Stimulated activated CD8-positive, alpha-beta memory T cell treated with anti-CD3 and anti-CD28 coated beads, Interleukin-4, amount 100 ng/mL, for 1 hour (primary cell): ENCODE measurements at places on chromosomes 7 and 10.

DNA sequence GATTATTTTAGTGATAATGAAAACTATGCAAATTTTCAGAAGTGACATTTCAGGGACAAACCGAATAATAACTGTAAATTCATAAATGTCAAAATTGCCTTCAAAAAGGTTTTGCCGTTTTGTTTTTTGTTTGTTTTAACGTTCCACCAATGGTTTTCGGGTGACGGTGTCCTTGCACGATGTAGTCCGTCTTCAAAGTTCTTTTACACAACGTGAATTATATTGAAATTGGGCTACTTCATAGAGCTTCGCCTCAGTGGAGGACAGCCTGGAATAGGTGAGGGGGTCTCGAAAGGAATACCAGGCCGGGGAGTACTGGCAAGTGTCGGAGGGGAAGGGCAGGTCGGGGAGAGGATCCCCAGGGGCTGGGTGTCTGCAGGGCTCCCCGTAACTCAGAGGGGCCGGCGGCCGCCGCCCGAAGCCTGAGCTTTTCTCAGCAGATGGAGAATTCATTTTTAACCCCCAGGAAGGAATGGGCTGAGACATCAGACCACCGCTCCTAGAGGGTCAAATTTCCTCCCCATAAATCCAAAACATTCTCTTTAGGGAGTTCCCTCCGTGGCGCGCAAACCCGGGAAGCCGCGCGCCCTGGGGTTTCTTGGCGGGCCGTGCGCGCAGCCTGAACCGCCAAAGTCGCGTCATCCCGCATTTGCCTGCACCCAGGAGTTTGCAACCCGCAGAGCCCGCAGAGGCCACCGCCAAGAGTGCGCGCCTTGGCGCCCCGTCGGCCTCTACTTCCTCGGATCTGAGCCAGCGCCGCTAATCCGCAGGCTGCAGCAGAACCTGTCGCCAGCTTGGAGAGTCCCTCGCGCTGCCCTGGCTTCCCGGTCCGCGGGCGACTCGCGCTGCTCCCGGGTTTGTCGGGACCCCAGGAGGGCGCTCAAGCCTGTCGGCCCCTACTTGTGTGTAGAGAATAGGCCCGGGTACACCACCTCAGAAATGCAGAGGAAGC lies 17.3 kb upstream of the EVX1 start:
- no peak for DNase-seq

DNA sequence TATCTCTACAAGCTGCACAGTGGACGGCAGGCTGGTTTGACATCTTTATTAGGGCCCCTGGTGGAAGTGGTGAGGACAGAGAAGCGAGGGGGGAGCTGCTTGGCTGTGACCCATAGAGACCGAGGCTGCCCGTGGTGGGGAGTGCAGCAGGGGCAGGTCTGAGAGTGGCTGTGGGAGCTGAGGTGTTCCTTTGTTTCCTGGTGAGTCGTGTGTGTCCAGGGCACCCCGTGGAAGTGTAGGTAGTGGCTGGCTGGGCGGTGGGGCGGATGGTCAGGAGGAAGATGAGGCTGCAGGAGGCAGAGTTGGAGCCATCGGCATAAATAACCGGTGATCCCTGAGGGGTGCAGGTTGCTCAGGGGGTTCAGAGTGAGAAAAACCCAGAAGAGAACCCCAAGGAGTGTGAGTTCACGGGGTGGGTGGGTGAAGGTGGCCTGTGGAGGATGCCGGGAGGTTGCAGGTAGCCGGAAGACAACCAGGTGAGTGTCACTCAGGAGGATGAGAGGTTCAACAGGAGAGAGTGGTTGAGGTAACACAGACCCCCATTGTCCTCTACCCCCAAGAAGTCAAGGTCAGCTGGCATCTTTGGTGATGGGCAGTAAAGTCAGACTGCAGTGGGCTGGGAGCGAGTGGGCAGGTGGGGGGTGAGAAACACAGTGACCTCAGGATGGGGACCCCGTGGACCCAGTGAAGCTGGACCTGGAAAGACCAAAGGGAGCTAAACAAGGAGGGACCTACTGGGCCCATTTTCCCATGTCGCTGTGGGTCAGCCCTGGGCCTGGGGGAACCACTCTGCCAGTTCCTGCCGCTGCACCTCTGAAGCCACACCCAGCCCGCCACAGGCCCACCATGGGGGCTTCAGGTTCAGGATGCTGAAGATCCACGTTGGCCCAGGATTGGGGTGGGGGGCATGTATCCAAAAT lies 7.8 kb downstream of the ATP6V0E2 start:
- no peak for DNase-seq

DNA sequence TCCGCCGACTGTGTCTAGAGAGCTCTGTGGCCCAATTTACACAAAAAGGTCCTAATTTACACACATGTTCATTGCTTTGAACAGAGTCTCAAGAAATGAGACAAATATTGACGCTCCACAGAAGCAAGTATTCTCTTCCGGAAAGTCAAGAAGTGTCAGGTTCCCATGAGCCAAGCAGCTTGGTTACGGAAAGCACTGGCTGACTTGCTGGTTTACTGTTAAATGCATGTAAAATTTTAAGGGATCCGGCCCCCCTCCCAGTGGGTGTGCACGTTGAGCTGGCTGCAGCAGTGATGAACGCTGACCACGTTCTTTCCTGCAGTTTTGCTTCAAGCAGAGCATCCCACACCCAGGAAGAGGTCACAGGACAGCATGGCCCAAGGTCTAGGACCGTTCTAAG lies 76.8 kb downstream of the DIP2C start:
- no peak for DNase-seq

DNA sequence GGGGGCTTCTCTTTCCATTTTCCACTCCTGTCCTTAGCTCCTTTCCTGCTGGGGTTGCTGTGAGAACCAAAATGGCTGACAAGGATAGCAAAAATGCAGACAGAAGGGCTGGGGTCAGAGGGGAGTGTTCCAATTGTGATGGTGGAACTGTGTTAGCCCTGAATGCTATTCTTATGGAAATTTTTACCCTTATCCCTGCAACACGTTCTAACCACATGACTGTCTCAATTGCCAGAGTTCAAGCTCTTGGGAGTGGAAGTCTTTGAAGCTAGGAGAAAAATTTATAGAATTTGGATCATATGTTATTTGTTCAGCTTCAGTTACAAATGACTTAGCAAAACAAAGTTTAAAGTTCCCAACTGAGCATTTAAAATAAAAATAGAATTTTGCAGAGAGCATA lies 134.1 kb downstream of the ADCYAP1R1 start:
- no peak for DNase-seq

- no peak for DNase-seq
Measured at GRCh38 chr7:11345621-11346020, 371.9 kb downstream of the PHF14 start.

GRCh38 chr10:126969310-126969709 lies 64.1 kb downstream of the DOCK1 start:
- no peak for DNase-seq

DNA sequence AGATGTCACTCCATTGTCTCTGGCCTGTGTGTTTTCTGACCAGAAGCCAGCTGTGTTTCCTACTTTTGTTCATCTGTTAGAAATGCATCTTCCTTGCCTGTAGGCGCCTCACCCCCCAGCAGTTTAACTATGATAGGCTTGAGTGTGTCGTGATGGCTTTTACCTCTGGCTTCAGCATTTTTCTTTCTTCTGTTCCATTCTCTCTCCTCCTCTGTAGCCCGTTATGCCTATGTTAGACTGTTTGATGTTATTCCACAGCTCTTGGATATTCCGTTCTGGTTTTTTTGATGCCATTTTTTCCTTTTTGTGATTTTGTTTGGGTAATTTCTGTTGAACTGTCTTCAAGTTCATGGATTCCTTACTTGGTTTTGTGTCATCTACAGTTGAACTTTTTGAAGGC lies 17.9 kb downstream of the MMP21 start:
- DNase-seq = no peak

DNA sequence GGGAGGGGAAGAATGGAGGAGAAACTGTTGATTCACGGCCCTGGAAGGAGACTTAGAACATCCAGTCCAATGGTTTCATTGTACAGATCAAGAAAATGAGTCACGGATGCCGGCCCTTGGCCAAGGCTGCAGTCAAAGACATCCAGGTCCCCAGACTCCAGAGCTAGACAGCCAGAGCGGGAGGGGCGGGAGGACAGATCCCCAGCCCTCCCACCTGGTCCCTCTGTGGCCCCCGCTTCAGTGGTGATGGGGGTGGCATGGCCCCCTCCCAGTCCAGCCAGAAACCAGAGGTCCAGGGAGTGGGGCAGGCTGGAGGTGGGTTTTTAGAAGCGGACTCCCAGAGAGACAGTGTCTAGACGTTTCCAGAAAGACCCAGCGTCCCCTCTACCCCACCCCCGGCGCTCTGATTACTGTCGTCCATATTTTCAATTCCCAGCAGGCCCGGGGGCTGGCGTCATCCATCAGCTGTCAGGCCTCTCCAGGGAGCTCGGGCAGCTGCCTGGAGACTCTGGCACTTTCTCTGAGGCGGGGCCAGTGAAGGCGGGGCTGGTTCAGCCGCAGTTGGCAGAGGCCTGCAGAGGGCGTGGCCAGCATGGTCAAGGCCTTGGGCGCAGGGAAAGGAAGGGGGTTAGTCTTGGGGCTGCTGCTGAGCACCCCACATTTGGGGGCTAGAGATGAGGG lies 8.0 kb upstream of the HSPB1 start:
- no peak for DNase-seq

DNA sequence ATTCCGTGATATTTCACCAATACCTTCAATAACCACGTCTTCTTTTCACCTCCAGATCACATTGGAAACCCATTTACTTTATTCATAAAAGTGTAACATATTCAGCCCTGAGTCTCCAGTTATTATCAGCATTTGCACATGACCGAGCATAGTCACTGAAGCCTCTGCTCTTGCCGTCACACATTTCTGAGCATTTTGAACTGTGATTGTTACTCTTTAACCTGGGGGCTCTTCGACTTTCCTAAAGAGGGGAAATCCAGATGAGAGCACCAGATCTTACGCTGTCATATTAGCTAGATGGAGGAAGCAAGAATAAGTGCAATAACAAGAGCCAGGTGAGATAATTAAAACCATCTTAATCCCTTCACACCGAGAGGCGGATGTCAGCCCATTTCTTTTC lies 260.0 kb upstream of the NRP1 start:
- DNase-seq = no peak

DNA sequence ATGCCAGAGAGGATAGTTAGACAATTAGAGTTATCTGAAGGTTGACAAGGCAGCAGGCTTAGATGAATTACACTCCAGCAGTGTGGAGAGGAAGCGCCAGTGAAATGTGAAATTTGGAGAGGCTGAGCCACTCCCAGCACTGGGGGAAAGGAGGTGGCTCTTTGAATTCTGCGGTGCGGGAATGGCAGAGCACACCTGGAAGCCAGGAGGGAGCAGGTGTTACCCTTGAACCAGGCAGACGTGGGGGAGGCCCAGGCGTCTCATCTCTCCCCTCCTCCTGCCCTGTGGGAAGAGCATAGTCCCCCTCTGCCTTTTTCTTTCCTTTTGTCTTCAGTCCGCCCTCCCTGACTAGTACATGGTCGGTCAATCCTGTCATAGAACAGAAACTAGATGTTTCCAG lies 203.1 kb downstream of the DPP6 start:
- no peak for DNase-seq

- no peak for DNase-seq
Measured at GRCh38 chr7:24428676-24429075, 144.6 kb upstream of the PALS2 start.

GRCh38 chr10:92175164-92175563 lies 115.7 kb downstream of the CPEB3 start:
- no peak for DNase-seq

- no peak for DNase-seq
Measured at GRCh38 chr10:59456199-59456598, 93.8 kb upstream of the FAM13C start.

DNA sequence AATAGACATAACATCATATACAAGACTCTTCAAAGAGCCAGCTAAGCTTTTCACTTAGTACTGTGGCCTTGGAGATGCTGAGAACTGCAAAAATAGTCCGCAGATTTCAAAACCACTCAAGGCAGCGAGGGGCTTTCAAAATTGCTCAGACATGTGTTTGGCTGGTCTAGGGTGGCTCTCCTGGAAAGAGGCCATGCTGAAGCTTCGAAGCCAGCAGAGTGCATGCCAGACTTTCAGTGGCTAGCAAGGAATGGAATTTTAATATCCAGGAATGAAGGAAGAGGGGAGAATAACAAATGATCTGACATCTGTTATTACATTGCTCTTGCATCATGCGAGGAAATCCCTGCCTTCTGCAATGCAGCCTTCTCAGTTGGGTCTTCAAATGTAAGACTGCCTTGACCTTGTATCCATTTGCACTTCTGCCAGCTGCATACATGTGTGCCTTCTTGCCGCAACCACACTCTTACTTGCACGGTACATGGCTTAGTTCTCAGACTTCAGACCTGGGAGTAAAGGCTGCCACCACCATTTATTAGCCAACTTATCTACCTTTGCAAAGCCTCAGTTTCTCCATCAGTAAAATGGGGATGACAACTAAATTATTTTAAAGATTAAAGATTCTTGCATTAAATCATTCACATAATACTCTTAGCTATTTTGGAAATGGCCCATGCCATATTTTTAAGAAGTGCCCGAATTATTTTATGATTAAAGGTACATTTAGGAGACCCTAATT lies 55.9 kb downstream of the ITIH5 start:
- no peak for DNase-seq

DNA sequence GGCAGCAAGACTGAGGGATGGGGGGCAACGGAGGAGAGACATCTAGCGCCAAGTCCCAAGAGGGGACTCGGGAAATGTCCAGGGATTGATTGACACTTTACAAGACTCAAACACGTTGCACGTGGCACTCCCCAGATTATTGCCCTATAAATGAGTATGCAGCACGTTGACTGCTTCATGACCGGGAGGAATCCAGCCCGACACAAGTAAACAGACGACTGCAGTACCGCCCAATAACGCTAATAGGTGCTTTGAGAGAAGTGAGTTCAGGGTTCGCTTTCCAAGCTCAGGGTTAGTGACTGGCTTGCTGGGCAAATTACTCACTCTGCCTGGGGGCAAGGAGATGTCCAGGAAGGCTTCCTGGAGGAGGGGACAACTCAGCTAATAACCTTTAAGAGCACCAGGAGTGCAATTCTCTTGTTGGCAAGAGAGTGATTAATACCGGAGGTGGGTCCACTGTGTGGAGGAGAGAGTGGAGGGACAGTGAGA lies 73.3 kb upstream of the MYL10 start:
- DNase-seq = no peak

GRCh38 chr7:11616466-11616865 lies 215.5 kb downstream of the THSD7A start:
- DNase-seq = no peak

GRCh38 chr7:108347616-108348015 lies 108.6 kb downstream of the NRCAM start:
- DNase-seq = no peak

GRCh38 chr10:48554656-48555055 lies 50.2 kb downstream of the ARHGAP22 start:
- no peak for DNase-seq

DNA sequence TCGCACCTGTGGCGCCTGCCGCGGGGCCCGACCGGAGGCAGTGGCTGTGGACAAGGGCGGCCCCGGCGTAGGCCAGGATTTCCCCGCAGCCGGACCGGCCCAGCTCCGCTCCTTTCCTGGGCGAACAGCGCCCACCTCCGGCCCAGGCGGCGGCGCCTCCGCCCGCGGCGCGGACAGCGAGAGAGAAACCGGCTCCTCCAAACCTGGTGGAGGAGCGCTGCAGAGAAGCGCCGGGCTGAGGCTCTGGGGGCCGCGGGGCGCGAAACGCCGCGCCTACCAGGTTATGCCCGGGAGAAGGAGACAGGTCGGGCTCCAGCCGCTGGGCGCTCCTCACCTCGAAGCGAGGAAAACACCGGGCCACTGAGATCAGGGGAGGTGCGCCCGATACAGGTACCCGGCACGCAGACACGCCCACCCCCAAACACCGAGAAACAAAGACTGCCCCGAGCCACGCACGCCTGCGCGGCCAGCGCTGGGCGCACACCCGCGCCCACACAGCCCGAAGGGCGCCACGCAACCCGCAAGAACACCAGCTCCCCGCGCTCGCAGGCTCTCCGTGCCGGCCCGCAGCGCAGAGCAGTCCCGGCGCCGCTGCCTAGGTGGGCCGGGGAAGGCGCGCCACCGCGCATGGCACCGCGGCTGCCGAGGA lies 3.3 kb downstream of the GRID1 start:
- DNase-seq = no peak
